ENCODE measurements at places on chromosomes 6 and 20. TPM values are rescaled to one million over a fixed set of nuclear protein-coding genes. Genes with fewer than 3 reads are reported as not detected.

GRCh38 chr6:151326116-151326825, 65.1 kb downstream of the ZBTB2 start:
- H3K27me3 ChIP-seq = no peaks in the 10 kb centered on the region
- H3K27ac ChIP-seq = peak overlapping the region; percentile 55
- H3K36me3 ChIP-seq = no peaks in the 10 kb centered on the region
- H3K4me3 ChIP-seq = peak overlapping the region; percentile 47
- DNase-seq = no peak

DNA sequence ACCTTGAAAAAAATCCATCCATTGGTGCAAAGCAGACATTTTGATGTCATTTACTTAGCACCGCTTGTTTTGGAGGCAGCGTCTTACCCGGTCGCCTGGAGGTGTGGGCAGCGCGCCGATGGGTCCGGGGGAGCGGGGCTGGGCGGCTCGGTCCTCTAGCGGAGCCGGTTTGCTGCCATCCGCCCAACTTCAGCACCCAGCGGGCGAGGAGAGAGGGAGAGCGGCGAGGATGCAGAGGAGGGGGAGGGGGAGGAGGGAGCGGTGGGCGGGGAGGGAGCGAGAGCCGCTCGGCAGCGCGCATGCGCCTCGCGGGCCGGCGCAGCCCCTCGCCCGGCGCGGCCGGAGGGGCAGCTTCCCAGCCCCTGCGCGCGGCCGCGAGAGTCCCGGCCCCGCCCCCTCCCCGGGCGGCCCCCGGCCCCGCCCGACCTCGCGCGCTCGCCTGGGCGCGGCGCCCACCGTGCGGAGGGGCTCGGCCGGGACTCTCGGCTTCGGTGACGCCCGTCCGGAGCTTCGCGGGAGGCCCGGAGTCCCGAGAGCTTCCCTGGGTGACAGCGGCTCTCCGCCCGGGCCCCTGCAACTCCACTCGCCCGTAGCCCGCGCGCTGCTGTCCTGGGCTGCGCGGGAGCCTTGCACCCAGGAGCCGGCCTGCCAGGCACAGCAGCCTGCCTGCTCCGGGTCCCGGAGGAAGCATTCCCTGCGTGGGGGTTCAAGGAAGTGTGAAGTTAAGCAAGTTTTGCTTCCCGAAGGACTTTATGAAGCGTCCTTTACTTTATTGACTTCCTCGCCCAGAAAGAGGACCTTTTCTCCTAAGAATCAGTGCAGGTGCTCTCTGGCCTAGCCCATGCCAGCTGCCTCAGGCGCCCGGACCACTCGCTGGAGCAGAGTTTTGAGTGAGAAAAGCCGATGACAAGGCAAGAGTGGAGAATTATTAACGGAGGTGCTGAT, at the start of gene RGS17:
Gene RGS17 (minus strand): TSS at position 246 of the 945 bp plus-strand sequence. CDS start 87,264 bp downstream, outside the sequence.
- peak; percentile 82 for DNase-seq
- peak within 1 kb of the TSS; percentile 44 for H3K27ac ChIP-seq
- peaks cover 24% of the 10 kb centered on the region for H3K4me1 ChIP-seq
- H3K4me3 ChIP-seq = peak within 1 kb of the TSS; percentile 67

DNA sequence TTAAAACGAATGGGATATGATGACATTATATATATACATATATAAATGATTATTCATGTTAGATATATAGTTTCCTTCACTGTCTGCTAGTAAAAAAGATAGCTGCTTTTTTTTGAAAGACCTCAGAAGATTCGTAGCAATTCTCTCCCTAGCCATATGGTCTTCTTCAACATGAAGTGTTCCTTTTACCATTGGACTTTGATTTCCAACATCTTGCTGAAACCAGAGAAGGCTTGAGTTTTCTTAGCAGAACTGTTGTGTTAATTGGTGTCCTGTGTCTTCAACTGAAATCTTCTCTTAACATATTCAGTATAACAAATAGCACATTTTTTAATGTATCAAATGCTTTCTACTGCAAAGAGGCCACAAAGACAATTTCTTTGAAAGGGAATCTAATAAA, 55.3 kb downstream of the FNDC1 start:
- H3K4me1 ChIP-seq = no peaks in the 10 kb centered on the region
- H3K4me3 ChIP-seq = no peak overlapping the region
- no peak overlapping the region for H3K27ac ChIP-seq
- no peak for DNase-seq
- H3K36me3 ChIP-seq = no peaks in the 10 kb centered on the region
- H3K27me3 ChIP-seq = no peaks in the 10 kb centered on the region

GRCh38 chr6:134436950-134437349, 119.0 kb upstream of the SGK1 start:
- no peak for DNase-seq
- no peaks in the 10 kb centered on the region for H3K36me3 ChIP-seq
- H3K4me3 ChIP-seq = peak overlapping the region; percentile 21

DNA sequence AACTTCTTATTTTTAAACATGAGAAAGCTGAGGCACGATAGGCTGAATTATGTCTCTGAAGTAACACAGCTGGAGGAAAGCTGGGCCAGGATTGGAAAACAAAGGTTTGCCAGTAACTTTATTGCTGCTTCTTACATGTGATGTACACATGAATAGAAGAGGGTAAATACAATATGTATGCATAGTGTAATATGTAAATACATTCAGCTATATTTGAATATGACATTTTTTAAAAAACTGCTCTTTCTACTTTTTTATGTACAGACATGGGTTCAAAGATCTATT, 90.2 kb downstream of the ADTRP start:
- no peak overlapping the region for H3K27ac ChIP-seq
- H3K27me3 ChIP-seq = no peaks in the 10 kb centered on the region
- H3K36me3 ChIP-seq = no peaks in the 10 kb centered on the region
- DNase-seq = no peak
- H3K4me1 ChIP-seq = no peaks in the 10 kb centered on the region

The MYLK4 gene
- 0.21 TPM for polyA plus RNA-seq

GRCh38 chr20:45008521-45009049, 42.3 kb downstream of the STK4 start:
- no peaks in the 10 kb centered on the region for H3K4me1 ChIP-seq
- H3K4me3 ChIP-seq = no peak overlapping the region
- peaks cover 77% of the 10 kb centered on the region for H3K36me3 ChIP-seq
- no peak for DNase-seq
- H3K27ac ChIP-seq = no peak overlapping the region

DNA sequence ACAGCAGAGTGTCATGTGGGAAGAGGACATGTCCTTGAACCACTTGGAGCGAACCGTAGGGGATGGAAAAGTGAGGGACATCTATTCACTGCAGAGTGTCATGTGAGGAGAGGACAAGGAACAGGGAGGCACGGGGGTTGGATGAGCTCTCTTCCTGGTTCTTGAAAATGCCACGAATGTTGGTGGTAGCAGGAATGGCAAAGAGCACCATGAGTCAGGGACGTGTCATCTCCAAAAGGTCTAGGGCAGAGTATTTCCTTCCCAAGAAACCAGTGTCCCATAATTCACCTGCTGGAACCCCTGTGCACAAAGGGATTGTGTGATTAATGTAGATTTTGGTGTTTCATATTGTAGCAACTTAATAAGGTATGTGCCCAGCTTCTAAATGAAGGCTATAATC, 136.8 kb downstream of the BFSP1 start:
- no peak overlapping the region for H3K4me3 ChIP-seq
- no peaks in the 10 kb centered on the region for H3K27me3 ChIP-seq
- no peak overlapping the region for H3K27ac ChIP-seq
- no peak for DNase-seq
- no peaks in the 10 kb centered on the region for H3K4me1 ChIP-seq

The HDGFL1 gene
- polyA plus RNA-seq = not detected

DNA sequence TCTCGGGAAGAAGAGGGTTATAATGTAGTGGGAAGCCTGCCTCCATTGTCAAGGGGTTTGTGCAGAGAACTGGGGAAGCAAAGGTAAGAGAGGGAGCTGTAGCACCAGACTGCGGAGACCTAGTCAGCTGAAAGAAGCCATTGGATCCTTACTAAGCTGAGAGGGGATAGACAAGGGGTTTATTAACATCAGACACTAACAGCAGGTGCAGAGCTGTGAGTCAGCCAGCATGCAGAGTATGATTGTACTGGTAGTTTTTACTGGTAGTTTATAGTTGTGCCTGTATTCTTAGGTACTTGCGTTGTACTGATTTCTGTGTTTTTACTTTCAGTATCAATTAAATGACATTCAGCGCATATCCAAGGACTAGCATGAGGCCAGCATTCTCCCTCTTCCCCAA, 17.8 kb upstream of the COL19A1 start:
- DNase-seq = no peak
- H3K4me1 ChIP-seq = no peaks in the 10 kb centered on the region
- H3K4me3 ChIP-seq = no peak overlapping the region
- no peaks in the 10 kb centered on the region for H3K36me3 ChIP-seq
- H3K27ac ChIP-seq = no peak overlapping the region

- no peaks in the 10 kb centered on the region for H3K36me3 ChIP-seq
- H3K27ac ChIP-seq = no peak overlapping the region
- H3K4me3 ChIP-seq = no peak overlapping the region
- no peak for DNase-seq
- H3K4me1 ChIP-seq = no peaks in the 10 kb centered on the region
- no peaks in the 10 kb centered on the region for H3K27me3 ChIP-seq
Measured at GRCh38 chr6:56297022-56297989, 49.9 kb upstream of the COL21A1 start.

DNA sequence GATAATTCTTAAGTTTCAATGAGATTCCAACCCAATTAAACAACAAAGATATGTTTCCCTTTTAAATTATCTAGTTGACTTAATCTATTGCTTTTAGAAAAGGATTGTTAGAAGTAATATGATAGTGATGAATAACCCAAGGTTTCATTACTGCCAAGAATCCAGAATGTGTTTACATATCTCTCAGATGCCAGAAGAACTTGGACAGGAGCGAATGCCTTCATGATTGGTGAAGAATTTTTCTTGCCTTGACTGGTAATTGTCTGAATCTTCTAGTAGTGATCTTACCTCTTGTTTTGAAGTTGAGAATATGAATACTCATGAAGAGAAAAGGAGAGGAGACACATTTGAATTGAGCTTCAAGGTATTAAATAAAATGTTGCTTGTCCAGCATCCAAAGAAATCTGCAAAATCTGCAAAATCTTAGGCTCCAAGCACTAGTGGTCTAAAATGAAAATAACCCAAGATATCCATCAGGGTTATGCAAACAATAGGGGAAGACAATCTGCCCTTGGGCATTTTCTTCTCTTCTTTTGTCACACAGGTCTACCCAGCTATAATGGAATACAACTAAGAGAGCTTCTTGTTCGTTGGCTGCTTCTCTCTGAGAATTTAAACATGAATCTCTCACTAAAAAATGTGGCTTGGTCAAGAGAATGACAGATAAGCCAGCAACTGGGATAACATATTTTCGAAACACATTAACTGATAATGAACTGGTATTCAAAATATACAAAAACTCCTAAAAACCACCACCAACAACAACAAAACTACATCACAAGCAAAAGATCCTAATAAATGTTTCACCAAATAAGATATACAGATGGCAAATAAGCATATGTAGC, 928.9 kb downstream of the EYS start:
- H3K36me3 ChIP-seq = no peaks in the 10 kb centered on the region
- no peaks in the 10 kb centered on the region for H3K27me3 ChIP-seq
- H3K27ac ChIP-seq = no peak overlapping the region
- no peak for DNase-seq
- no peak overlapping the region for H3K4me3 ChIP-seq
- no peaks in the 10 kb centered on the region for H3K4me1 ChIP-seq

The MTO1 gene
- 23.6 TPM for polyA plus RNA-seq

- no peak for DNase-seq
- no peak overlapping the region for H3K27ac ChIP-seq
- no peaks in the 10 kb centered on the region for H3K27me3 ChIP-seq
- no peaks in the 10 kb centered on the region for H3K36me3 ChIP-seq
- H3K4me1 ChIP-seq = no peaks in the 10 kb centered on the region
- H3K4me3 ChIP-seq = no peak overlapping the region
Measured at GRCh38 chr20:22339091-22339881, 245.1 kb downstream of the FOXA2 start.

GRCh38 chr20:4542270-4542669, 179.4 kb upstream of the PRND start:
- H3K4me1 ChIP-seq = no peaks in the 10 kb centered on the region
- DNase-seq = no peak
- no peaks in the 10 kb centered on the region for H3K27me3 ChIP-seq
- no peaks in the 10 kb centered on the region for H3K36me3 ChIP-seq
- H3K27ac ChIP-seq = no peak overlapping the region

The SPTLC3 gene
- polyA plus RNA-seq = 0.50 TPM

GRCh38 chr6:148323344-148323743, 19.3 kb upstream of the SASH1 start:
- no peaks in the 10 kb centered on the region for H3K36me3 ChIP-seq
- H3K27ac ChIP-seq = no peak overlapping the region
- no peak for DNase-seq
- no peak overlapping the region for H3K4me3 ChIP-seq
- H3K4me1 ChIP-seq = no peaks in the 10 kb centered on the region

The NQO2 gene
- polyA plus RNA-seq = 17.0 TPM

The SLC13A3 gene
- polyA plus RNA-seq = 0.16 TPM

The SIRPG gene
- polyA plus RNA-seq = 13.6 TPM

The MACROD2 gene
- polyA plus RNA-seq = 1.5 TPM

The KIF25 gene
- polyA plus RNA-seq = 0.51 TPM

The TRIM15 gene
- polyA plus RNA-seq = 0.13 TPM

DNA sequence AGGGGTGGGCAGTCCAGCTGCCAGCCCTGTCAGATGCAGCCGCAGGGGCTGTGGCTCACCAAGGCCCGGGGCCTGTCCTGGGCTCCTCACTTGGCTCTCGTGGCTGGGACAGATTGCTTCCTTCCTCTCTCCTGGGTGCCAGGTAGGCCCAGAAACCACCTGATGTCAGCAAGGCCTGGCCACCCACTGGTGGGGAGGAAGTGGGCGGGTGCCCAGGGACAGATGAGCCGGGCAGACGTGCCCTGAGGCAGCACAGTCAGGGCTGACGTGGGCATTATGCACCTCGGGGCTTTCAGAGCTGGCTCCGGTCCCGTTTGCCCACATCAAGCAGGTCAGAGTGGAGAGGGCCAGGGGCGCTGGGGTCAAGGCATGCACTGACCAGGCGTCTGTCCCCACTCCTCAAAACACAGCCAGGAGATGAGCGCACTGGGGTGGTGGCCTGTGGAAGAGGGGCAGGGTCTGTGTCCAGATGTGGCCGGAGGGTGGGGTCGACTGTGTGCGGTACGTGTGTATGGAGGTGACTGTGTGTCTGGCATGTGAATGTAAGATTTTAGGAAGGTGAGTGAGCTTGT, 133.2 kb upstream of the PTPN1 start:
- DNase-seq = no peak
- H3K36me3 ChIP-seq = no peaks in the 10 kb centered on the region
- peaks cover 53% of the 10 kb centered on the region for H3K4me1 ChIP-seq
- no peaks in the 10 kb centered on the region for H3K27me3 ChIP-seq

DNA sequence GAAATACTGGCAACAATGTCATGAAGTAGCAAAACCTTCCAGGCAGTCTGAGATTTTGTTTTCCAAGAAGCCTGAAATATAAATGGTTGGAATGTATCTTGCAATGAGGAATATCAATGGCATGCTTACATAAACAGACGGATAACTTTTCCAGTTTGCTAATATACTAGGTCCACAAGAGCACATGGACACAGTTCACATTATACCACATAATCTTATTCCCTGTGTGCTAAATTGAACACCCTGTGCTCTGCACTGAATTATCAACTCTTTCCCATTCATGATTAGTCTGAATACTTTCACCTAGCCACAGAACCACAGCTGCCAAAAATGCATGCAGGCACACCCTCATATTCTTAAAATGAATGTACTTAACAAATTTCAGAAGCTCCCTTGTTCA, 274.3 kb downstream of the COL12A1 start:
- H3K4me1 ChIP-seq = no peaks in the 10 kb centered on the region
- H3K4me3 ChIP-seq = no peak overlapping the region
- DNase-seq = no peak
- no peak overlapping the region for H3K27ac ChIP-seq

- no peak for DNase-seq
- no peaks in the 10 kb centered on the region for H3K27me3 ChIP-seq
Measured at GRCh38 chr20:19807191-19807945, 49.3 kb downstream of the RIN2 start.

The SLC17A3 gene
- polyA plus RNA-seq = not detected

All from spleen (tissue), 13 donors.